ENCODE measurements at places on chromosomes 3 and 15.

GRCh38 chr15:45784656-45785055, 149.8 kb downstream of the SQOR start:
- DNase-seq, result no peak

- no peak for DNase-seq
These were observed 8.5 kb upstream of the MYH15 start for GRCh38 chr3:108518895-108519294.

GRCh38 chr3:187473778-187474406, 105.7 kb downstream of the RTP4 start:
- no peak for DNase-seq

GRCh38 chr15:71800835-71801745, 9.3 kb upstream of the NR2E3 start:
- no peak for DNase-seq

- DNase-seq, result no peak
These were observed 136.6 kb upstream of the RAD18 start for GRCh38 chr3:9099702-9100512.

- DNase-seq, result no peak
These were observed 183.7 kb downstream of the FRMD5 start for GRCh38 chr15:44011238-44011854.
